Stimulated activated CD8-positive, alpha-beta memory T cell treated with anti-CD3 and anti-CD28 coated beads, Interleukin-12 subunit alpha, Interleukin-12 subunit beta, amount 100 ng/mL, for 4 hours (primary cell): ENCODE measurements at places on chromosomes 4 and X.

GRCh38 chr4:140756319-140757231 lies at the start of gene TBC1D9:
Gene TBC1D9 (minus strand): TSS chr4:140756385. CDS start chr4:140756045, 340 bp downstream.
- no peak for DNase-seq

- no peak for DNase-seq
Measured at GRCh38 chr4:167906851-167907250, 185.5 kb upstream of the ANXA10 start.

- DNase-seq, result no peak
Measured at GRCh38 chr4:25628451-25628850, 27.2 kb upstream of the SLC34A2 start.

GRCh38 chr4:174252412-174252811 lies 31.1 kb downstream of the FBXO8 start:
- DNase-seq, result no peak

GRCh38 chrX:82081027-82081426 lies 879.1 kb downstream of the SH3BGRL start:
- no peak for DNase-seq

- DNase-seq, result no peak
Measured at GRCh38 chrX:109831326-109831985, 98.4 kb upstream of the ACSL4 start.

DNA sequence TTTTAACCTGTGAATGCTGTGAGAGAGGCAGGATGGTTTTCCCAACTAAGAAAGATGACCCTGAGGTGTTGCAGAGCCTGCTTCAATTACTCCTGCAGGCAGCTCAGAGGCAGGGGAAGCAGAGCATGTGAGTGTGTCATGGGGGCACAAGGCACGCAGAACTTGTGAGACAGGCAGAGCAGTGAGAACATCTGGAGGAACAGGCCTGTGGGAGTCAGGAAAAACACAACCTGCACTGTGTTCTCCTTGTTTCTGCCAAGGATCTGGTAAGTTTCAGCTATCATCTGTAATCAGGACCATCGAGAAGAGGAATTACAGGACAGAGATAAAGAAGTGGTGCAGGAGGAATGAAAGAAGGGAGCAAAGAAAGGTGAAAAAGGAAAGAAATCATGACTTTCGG lies 741.8 kb upstream of the INTU start:
- DNase-seq, result no peak

GRCh38 chrX:136659174-136659573 lies 11.2 kb downstream of the CD40LG start:
- no peak for DNase-seq

DNA sequence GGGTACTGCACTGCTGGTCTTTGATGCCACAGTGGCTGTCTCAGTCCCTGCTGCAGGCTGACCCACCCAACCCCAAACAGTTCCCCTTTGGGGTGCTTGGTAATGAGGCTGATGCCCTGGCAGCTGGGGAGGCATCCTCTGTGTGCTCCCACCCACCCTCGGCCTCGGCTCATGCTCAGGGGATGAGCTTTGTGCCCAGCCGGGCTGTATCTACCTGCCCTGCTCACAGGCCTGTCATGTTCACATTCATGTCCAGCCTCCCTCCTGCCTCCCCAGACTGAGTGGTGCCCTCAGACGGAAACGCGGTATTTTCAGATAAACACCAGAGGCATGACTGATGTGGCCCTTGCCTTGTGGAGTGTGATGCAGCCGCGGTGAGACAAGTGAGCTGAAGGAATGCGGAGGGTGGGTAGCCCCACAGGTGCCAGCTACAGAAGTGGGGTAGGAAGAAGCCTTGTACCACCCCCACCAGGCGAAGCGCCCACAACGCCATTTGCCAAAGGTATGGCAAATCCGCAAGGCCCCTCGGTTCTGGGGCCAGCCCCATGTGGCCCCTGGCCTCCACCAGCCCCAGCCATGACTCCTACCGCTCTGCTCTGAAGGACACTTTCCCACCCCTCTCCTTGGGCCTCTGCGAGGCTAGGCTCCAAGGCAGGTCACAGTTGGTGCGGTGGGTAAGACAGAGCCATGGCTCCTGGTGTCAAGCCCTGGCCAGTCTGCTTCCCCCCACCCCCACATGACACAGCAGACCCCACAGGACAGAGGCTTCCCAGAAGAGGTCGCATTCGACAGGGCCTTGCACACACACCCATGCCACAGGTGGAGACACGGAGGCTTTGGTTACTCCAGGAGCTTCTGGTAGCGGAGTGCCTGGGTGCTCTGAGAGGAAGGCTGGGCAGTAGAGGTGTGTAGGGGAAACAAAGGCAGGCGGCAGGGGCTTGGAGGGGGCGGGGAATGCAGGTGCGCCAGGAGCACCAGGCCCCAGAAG lies 1.8 kb upstream of the RENBP start:
- no peak for DNase-seq
